K562 (cell line): ENCODE measurements at places on chromosomes 3 and 15. TPM values are rescaled to one million over a fixed set of nuclear protein-coding genes. Genes with fewer than 3 reads are reported as not detected.

MORC1 gene
- 0.13 and 0.31 TPM in 2 replicates for total RNA-seq

ECE2 gene
- total RNA-seq = not detected in 2 replicates

AGBL1 gene
- not detected in 2 replicates for total RNA-seq

CCNB2 gene
- total RNA-seq = 90.4 and 97.2 TPM in 2 replicates

DNA sequence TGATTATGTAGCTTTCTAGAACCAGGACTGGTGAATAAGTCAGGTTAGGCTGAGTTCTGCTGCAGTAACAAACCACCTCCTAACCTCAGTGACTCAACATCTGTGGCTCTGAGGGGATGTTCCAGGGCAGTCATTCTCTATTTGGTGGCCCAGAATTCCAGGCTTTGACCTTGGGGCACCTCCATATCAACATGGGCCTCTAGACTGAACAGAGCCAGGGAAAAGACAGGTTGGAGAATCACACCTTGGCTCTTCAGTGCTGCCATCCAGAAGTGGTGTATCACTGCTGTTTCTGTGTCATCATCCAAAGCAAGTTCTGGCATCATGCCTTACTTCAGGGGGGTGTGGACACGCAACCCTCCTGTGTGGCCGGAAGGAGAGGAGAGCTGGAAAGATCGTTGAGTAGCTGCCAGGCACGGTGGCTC lies 15.3 kb downstream of the ZBTB47 start:
- no peak for DNase-seq

GRCh38 chr15:65089206-65089824 lies 12.8 kb downstream of the KBTBD13 start:
- DNase-seq = no peak

DNA sequence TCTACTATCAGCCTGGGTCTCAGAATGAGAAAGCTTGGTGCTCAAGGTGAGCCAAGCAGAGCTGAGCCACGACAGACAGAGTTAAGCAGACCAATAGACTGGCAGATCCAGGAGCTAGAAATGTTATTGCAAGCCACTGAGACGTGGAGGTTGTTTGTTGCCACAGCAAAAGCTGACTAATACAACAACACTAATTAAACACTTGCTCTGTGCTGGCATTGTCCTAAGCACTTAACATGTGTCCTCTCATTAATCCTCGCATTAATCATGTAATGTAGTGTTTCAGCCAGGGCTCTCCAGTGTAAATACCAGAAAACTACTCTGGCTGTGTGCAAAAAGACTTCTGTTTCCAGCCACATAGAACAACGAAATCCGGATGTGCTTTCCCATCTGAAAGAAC lies 11.6 kb upstream of the SPSB4 start:
- DNase-seq = no peak

DNA sequence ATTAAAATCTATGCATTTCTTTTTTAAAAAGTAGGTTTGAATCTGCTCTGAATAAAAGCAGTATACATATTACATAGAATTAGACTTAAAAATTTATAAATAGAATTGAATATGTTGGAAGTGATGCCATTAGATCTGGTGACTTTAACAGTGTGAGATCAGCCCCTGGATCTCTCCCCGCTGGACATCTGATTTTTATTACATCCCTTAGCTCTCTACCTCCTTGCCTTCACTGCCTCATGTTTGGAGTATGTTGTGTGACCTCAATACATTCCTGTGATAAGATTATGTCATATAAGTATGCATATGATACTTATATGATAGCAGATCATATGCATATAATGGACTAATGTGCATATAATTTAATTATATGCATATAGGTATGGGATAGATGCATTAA lies 643.4 kb upstream of the NR2F2 start:
- no peak for DNase-seq

GRCh38 chr3:146468671-146469149 lies 651 bp downstream of the PLSCR2 start:
- no peak for DNase-seq
